Renal pelvis (tissue), 12 donors: ENCODE measurements at places on chromosomes 4 and X. TPM values are rescaled to one million over a fixed set of nuclear protein-coding genes. Genes with fewer than 3 reads are reported as not detected.

DNA sequence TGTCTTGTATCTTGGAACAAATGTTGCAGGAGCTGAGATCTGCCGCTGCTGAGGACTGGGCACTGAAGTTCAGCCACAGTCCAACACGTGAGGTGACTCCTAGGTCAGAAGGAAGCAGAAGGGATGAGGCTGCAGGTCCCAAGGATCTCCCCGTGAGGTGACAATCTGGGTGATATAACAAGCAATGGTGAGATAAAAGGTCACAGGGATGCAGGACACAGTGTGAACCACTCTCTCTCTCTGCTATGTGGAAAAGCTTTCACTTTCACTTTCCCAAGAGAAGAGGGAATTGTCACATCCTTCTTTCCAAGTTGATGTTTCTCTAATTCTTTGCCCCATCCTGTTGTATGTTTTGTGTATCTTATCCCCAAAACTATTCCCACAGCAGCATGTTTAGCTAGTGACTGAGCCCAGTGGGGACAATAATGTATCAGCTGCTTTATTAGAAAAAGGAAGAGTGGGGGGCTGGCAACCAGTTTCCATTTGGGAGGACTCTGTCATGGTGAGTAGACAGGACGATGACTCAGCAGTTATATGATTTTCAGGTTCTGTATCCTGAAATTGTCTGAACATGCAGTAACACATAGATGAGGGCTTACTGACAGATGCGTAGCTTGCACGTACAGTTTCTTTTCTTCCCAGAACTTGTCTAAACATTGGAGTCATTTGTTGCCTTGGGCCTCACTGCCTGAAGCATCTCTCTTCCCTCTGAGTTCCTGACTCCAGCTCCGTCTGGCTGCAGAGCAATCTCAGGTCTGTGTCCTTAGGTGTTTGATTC, 1415.8 kb upstream of the TENM3 start:
- peak; percentile 12 for DNase-seq

DNA sequence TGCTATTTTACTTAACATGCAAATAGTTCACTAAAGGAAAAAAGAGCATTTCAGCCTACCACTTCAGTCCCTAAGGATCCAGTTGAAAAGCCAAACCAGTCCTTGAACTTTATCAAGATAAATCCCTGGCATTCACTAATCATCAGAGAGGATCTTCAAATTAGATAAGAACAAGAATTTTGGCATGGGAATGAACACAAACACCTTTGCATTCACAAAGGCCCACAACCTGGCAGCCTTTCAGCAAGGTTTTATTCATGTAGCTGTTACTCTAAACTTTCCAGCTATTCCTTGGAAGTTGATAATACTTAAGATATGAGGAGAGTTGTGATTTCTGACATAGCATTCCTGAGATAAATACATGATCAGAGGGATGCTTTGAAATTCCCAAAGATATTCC, 193.4 kb downstream of the LRBA start:
- no peak for DNase-seq

The PGRMC2 gene
- polyA plus RNA-seq: 117 TPM

The ASB9 gene
- 12.7 TPM for polyA plus RNA-seq

The CDKL2 gene
- 10.6 TPM for polyA plus RNA-seq

The IL1RAPL2 gene
- polyA plus RNA-seq: 1.5 TPM
